Vagina (tissue), 2 donors: ENCODE measurements at places on chromosomes 7 and 10. TPM values are rescaled to one million over a fixed set of nuclear protein-coding genes. Genes with fewer than 3 reads are reported as not detected.

The IGF2BP3 gene
- 11.8 TPM for total RNA-seq

The CUEDC2 gene
- total RNA-seq = 52.1 TPM

The ASB15 gene
- total RNA-seq = not detected

The PDZD8 gene
- 27.0 TPM for total RNA-seq

The AGBL3 gene
- 4.9 TPM for total RNA-seq

- no peak for DNase-seq
Observed at GRCh38 chr7:82185443-82185842, 258.1 kb downstream of the CACNA2D1 start.

- DNase-seq = no peak
Observed at GRCh38 chr10:129971381-129972144, 7.5 kb upstream of the EBF3 start.

GRCh38 chr7:68518060-68518459, 1080.2 kb upstream of the AUTS2 start:
- no peak for DNase-seq

- DNase-seq = no peak
Observed at GRCh38 chr10:119391440-119392251, 150.9 kb downstream of the RGS10 start.
